NCI-H2081 (cell line): ENCODE measurements at places on chromosomes 2 and 18.
A peak's percentile ranks its signal among the peaks of the same experiment; 100 is the strongest.

- DNase-seq: no peak
Observed at GRCh38 chr2:147150241-147150635, 694.6 kb upstream of the ACVR2A start.

DNA sequence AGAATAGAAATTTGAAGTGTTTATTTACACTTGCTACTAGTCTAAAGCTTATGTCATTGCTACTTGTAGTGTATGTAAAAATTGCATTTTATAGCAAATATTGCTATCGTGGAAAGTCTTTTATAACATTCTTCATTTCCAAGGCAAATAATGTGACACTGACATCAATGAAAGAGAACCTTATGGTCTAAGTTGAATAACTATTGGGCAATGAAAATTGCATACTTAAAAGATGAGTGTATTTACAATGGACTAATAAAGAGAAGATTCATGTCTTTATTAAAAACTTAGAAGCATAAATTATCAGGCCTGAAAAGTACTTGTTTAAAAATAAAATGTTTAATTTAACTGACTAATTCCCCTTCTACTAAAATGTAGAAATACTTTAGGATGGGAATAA is 82.2 kb downstream of the LRP1B start:
- DNase-seq: no peak

GRCh38 chr2:55555977-55556376 is 36.5 kb downstream of the CFAP36 start:
- DNase-seq: no peak

DNA sequence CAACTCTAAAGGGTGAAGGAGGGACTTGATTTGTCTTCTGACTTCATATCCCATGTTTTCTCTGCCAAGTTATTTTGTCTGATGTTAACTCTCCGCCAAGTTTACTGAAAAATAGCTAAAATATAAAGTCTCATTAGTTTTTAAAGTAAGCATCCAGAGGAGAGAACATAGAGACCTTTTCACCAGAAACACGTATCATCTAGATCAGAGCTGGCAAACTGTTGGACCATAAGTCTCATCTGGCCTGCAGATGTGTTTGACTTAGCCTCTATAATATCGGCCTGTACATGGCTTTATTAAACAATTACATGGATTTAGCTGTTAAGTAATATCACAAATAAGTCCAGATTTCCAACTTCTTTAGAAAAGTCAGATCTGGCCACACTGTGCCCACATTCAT is 182.6 kb downstream of the PLCL1 start:
- no peak for DNase-seq

- DNase-seq: peak; percentile 68
Observed at GRCh38 chr2:222176890-222177289, 121.9 kb downstream of the PAX3 start.

DNA sequence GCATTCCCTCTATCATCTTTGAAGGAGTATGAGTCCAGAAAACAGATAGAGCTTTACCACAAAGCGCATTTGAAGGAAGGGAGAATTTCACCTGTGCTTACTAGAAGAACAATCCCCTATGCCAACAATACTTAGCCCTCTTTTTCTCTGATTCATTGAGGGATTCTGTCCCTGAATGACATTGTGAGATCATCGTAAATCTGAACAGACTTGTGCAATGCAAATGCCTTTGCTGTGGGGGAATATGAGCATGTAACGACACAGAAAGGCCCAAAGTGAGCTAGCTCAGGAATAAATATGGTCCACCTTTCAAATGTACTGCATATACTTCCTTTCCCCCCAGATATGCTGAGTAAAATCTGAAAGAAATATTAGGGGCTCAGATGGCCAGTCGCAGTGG is 67.6 kb downstream of the SCN1A start:
- DNase-seq: no peak

DNA sequence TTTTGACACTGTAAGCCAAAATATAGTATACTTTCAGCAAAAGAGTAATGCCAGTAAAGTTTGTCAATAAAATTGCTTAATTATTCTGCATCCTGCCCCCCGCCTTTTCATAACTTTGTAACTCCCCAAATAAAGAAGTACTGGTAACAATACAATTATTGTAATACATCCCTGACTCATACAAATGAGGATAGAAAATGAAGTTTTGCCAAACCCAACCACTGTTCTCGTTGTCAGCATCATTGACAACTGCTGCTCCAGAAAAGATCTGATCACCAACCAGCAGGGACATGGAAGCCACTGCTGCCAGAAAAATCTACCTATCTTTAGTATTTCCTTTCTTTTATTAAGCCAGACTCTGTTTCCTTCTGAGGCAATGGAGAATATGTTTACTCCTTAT is 27.1 kb downstream of the SCN3A start:
- DNase-seq: no peak

DNA sequence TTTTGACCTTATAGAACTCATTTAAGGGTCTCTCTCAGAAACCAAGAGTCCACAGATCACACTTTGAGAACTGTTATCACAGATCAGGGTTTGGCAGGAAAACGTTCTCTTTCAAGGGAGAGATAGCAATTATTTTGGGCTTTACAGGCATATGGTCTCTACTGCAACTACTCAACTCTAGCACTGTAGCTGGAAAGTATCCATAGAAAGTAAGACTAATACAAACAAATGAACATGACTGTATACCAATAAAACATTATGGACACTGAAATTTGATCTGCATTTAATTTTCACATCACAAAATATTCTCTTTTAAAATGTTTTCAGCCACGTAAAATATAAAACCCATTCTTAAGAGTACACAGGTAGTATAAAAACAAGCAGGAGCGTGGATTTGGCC is 100.5 kb downstream of the TRIP12 start:
- no peak for DNase-seq

DNA sequence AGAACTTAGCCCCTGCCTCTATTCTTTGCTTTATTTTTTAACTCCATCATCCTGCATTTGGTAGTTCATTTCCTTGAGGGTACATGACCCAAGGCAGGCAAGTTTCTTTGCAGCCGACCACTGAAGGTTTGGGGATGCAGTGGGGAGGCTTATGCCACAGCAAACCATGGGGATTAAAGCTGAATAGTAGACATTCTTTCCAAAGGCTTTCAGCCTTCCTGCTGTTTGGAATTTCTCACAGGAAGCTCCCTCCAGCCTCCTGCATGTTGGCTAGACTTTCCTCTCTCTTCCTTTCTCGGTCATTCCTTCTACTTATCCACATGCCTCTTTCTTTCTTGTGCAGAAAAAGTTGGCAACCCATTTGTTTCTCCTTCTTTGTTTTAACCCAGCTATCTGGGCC is 77.3 kb downstream of the SOCS6 start:
- DNase-seq: no peak

- no peak for DNase-seq
Observed at GRCh38 chr2:112877423-112877822, 33.5 kb upstream of the IL37 start.

GRCh38 chr2:42696987-42697386 is 66.9 kb downstream of the OXER1 start:
- no peak for DNase-seq

GRCh38 chr2:1716441-1716840 is 27.9 kb downstream of the PXDN start:
- DNase-seq: no peak

GRCh38 chr2:170322140-170322766 is 144.3 kb downstream of the MYO3B start:
- DNase-seq: no peak

- no peak for DNase-seq
Observed at GRCh38 chr2:134225173-134225572, 28.7 kb upstream of the MGAT5 start.

GRCh38 chr2:176685908-176686307 is 416.7 kb downstream of the MTX2 start:
- DNase-seq: no peak

DNA sequence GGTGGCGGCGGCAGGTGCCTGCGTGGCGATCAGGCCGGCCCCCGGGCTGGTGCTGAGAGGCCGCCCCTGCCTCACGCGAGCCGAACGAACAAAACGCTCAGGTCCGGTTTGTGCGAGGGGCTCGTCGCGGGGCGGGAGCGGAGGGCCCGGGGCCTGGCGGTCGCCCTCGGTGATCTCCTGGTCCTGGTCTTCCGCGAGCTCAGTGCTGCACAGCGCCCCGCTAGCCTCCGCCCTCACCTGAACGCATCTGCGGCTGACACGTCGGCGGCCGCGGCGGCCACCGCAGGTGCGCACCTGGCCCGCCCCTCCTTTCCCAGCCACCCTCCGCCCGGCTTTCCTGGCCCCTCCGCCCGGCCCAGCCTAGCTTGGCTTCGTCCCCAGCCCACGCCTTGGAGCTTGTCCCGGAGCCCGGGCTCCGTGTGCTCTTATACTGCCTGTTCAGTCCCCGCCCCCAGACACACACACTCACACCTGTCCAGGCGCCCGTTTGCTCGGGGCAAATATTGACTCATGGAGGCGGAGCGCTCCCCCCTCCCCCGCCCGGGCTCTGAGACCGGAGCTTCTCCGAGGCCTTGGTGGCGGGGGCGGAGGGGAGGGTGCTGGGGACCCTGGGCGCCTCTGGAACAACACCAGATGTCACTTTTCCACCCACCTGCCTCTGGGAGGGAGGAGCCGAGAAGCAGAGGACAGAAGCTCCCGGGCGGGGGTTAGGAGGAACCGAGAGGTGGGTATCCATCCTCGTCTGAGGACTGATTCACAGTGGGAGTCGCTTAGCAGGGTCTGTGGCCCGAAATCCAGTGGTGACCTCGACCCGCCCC is 8.6 kb upstream of the CRYBA2 start:
- peak; percentile 99 for DNase-seq

- no peak for DNase-seq
Observed at GRCh38 chr2:181240844-181241243, 216.3 kb upstream of the ITGA4 start.
